ENCODE measurements at places on chromosomes 5 and 9.

DNA sequence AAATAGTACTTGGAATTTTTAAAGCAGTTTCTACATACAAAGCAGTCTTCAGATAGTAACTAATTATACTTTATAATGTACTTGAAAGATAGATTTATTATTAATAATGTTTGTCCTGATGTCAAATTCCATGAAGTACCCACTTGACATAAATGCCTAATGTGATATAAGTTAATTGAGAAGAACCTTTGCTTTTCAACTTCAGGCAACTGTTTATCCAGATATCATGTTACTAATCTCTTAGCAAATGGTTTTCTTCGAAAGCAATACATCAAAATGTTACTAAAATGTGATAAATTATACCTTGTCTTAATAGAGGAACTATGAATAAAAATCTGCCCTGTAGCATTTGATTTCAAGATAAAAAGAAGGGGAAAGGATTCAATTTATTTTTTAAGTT lies 146.8 kb upstream of the FBXL17 start:
- DNase-seq = no peak

DNA sequence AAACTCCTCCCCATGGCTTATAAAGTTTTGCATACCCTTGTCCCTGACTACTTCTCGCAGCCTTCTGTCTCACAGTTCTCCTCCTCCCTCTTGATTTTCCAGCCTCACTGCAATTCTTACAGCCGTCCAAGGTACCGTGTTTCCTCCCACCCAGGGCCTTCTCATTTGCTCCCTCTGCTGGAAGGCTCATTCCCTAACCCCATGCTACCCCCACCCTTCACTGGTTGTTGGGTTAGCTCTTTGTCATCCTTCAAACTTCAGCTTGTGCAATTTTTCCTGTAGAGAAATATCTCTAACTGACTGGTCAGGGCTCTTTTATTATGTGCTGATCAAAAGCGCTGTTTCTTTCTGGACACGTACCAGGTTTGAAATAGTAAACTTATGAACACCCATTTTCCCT lies 329.2 kb downstream of the EBF1 start:
- peak; percentile 29 for DNase-seq

DNA sequence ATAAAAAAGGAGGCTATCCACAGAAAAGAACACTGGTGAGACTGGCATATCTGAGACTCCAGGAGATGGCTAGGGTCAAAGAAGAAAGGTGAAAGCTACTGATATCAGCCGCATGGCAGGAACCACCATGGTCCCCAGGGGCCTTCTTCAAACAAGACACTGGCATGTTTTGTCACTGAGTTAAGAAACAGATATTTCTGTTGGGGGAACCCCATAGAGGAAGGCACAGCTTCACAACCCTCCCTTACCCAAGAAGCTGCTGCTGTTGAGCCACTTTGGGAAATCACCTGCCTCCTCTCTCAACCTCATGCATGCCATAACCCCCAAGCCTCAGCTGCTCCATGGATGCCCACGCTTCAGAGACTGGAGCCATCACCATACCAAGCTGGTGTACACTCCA lies 13.3 kb upstream of the BTNL3 start:
- DNase-seq = no peak

- no peak for DNase-seq
Observed at GRCh38 chr9:136264031-136264430, 18.4 kb upstream of the QSOX2 start.

DNA sequence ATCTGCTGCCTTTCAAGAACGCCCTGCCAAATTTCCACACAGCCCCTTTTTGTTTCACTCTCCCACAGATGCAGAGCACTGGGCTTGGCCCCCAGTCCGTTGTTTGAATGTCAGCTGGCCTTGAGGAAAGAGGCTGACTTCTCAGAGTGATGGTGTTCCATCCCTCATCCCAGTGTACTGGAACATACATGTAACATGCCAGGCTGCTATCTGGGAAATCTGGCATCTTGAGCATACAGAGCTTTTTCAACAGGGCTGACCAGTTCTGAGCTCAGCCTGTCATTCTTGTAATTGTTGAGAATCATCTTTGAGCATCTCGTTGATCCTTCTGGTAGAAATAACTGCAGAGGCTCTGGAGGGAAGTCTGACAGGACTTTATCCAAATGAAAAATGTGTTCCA lies 2.8 kb downstream of the GALNT10 start:
- no peak for DNase-seq

GRCh38 chr5:130520211-130520610 lies 615.9 kb downstream of the CHSY3 start:
- DNase-seq = no peak

- no peak for DNase-seq
Observed at GRCh38 chr5:143862271-143862670, 50.3 kb downstream of the HMHB1 start.

- no peak for DNase-seq
Observed at GRCh38 chr5:43635374-43635773, 32.4 kb downstream of the NNT start.

DNA sequence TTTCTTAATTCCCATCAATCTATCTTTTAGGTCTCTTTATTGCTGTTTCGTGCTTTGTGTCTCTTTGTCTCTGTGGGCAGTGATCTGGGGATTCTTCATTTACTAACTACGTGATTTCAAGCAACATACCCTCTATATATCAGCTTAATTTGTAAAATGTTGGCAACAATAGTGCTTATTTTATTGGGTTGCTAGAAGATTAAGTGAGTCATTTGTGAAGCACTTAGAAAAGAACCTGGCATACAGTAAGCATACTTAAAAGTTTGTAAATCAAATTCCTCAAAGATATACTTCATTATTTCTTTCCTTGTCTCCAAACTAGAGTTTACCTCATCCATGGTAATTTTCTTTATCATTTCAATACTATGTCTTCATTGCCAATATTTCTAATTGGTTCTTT lies 669.7 kb downstream of the MAT2B start:
- no peak for DNase-seq

GRCh38 chr9:112558476-112558875 lies 71.8 kb downstream of the KIAA1958 start:
- no peak for DNase-seq

- no peak for DNase-seq
Observed at GRCh38 chr9:135402739-135403695, 76.6 kb upstream of the PPP1R26 start.

GRCh38 chr5:53944981-53945380 lies 365.4 kb downstream of the ARL15 start:
- no peak for DNase-seq

GRCh38 chr9:112473986-112474385 lies 12.6 kb upstream of the KIAA1958 start:
- DNase-seq = no peak

DNA sequence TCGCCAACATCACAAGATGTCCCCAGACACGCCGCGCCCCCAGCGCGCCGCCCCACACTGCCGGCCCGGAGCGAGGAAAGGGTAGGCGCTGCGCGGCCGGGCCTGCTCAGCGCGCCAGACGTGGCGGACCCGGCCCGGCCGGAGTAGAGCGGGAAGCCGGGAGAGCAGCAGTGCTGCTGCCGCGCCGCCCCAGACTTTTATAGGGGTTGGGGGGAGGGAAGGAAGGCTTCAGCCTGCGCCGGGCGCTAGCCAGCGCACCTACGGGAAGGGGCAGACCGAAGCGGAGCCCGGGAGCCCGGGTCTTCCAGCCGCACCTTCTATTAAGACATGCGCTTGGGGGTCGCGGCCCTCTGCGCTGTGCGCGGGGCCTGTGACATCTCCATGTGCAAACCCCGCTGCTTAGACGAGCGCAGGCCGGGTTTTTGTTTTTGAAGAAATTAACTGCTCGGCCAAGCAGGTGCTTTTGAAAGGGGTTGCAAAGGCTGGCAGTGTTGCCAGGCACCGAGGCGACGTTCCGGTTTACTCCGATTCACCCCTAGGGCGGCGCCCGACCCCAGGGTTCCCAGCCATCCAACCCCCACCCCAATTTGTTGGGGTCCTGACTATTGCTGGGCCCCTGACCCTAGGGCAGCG lies 353 bp upstream of the PAX5 start:
- no peak for DNase-seq

DNA sequence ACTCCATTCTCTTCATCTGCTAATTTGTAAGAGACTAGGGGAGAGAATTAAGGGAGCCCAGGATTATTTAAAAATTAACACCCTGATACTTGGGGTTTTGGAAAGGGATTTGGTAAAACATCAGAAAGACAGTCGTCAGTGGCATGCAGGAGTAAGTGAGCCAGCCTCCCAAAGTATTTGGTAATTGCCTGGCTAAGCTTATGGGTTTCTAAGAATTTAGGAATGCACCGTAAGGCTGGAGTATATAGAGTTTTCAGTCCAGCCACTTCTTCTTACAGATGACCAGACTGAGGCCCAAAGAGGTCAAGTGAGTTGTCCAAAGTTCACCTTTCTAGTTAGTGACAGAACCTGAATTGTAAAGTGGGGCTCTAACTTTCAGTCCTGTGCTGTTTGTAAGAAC lies 25.8 kb upstream of the NFIB start:
- no peak for DNase-seq

DNA sequence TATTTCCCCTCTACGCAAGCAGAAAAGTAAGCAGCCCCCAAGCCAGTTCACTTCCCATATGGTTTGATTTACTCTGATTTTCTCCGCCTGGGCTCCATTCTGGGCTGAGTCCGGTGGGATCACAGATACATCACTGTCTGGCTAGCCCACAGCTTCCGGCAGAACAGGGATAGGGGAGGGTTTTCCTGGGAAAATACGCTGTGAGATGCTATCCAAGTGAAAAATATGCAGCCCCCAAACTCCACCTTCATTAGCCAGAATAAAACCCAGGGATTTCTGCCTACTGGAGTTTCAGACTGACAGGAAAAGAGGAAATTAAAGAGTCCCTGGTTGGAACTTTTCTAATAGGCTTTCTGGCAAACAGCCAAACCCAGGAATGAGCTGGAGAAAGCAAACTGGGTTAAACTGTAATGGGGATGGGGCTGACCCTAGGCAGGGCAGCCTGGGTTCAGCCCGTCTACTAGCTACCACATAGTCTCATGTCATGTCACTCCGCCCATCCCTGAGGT lies 16.9 kb upstream of the NIPAL4 start:
- DNase-seq = no peak

- DNase-seq = no peak
Observed at GRCh38 chr5:67300326-67300725, 103.7 kb upstream of the CD180 start.

Measured in iPS DF 6.9 (cell line).